ENCODE measurements at places on chromosomes 5 and 9.

DNA sequence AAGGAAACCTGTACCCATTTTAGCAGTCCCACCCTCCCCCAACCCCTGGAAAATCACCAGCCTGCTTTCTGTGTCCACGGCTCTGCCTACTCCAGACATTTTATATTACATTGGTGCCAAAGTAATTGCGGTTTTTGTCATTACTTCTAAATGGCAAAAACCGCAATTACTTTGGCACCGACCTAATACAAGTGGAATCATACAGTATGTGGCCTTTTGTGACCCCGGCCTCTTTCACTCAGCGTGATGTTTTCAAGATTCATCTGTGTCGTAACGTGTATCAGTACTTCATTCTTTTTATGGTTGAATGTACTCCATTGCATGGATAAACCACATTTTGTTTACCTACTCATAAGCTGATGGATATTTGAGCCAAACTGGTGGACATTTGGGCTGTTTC lies 9.7 kb upstream of the ORM1 start:
- no peak for DNase-seq

GRCh38 chr9:35515766-35516165 lies 25.9 kb downstream of the RUSC2 start:
- DNase-seq: no peak

DNA sequence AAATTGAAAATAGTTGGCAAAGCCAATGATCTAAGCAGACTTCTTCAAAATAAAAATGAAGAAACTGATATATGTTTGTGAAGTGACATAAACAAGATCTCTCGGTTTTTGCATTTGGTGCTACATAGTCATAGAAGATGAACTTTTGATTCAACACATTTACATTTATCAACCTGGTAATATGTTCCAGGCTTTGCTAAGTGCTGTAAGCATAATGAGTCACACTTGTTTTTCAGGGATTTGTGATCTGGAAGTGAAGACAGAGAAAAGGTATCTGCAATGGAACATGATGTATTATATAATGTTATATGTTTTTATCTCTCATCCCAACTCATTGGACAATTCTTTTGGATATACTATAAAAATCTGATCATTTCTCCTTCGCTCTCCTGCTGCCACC lies 801.4 kb downstream of the BRINP1 start:
- no peak for DNase-seq

DNA sequence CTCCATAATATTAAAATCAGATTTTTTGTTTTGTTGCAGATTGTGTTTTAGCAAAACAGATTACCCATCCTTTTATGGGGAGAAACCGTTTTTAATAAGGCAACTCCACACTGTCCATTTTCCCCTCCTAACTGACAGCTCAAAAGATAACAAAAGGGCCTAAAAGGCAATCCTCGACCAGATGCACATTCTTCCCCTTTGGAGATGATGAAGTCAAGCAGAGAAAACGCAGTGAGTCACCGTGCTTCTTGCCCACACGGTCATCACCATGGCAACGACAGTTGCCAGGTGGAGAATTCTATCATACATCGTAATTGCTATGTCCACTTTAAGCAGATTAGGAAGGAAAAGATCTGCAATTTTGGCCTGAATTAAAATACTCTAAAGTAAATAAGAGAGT lies 96.4 kb downstream of the DIRAS2 start:
- DNase-seq: no peak

DNA sequence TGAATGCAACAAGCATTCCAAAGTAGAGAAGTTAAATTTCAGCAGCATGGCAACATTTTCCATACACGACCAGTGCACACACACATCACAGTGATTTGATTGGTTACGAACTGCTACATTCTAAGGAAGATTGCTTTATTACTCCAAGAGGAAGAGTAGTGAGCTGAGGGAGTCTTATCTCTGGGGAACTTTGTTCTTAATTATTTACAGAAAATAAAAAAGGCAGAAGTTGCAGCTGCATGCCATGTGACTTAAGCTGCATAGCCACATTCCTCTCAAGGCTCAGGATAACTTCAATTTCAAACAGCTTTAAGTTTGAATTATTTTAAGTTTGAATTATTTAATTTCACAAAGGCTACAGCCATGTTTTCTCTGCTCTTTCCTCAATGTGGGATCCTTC lies 71.6 kb upstream of the HSPB3 start:
- DNase-seq: no peak

DNA sequence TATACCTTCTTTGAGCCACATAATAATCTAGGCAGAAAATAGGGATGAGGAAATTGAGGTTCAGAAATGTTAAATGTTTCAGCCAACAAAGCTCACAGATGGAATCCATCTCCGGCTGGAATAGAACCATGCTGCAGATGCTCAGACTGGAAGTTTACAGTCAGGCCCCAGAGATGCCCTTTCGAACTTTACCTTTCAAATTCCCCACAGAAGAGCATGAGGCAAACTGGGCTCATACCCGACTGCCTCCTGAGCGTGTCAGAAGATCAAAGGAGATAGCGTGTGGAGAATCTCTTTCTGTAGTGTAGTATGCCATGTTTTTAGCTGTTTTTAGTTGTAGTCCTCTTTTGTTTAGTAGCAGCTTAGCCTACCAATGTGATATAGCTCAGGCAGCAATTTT lies 72.0 kb upstream of the DAP start:
- DNase-seq: no peak

DNA sequence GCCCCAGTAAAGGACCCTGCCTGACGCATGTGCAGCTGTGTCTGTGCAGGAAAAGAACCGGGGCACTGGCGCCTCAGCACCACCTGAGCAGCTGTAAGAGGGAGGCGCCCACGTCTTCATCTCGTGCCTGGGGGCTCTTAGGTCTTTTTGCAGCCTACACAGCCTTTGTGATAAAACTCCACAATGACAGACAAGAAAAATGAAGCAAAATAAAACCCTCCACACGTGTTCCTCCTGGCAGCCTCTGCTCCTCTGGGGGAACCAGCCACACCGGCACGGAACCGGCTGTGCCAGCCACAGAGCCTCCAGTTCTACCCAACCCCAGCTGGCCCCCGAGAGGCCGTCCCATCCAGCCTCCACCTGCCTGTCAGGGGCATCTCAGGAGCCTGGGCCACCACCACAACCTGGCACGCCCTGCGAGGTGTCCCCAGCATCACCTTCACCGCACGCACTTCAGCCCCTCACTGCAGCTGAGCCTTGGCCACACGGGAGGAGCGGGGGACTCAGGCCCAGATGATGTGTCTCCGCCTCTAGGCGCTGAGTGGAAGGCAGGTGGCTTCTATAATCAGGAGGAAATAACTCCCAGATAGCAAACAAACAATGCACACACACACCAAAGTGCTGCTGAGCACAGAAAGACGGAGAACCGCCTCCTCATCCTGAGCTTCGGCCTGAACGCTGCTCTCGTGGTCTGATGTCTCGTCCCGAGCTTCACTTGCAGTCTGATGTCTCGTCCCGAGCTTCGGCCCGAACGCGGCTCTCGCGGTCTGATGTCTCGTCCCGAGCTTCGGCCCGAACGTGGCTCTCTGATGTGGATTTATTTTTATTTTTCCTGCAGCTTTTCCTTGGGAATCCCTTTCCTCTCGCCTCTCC lies 28.6 kb upstream of the NSMF start:
- DNase-seq: peak; percentile 27

DNA sequence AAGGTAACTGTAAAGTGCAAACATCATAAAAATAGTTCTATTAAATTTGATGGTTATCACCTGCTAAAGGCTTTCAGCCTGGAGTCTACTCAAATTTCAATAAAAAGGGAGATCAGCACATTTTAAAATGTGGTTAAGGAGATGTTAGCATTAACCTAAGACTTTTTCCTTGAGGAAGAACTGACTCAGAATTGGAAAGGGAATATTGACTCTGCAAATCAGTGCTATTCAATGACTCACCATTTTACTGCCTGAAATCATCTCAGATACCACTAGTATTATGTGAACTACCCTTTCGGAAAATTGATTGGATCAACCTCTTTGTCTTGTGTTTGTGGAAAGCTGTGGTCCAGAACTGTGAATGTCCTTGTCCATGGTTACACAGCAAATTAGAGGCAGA lies 113.3 kb downstream of the ADRB2 start:
- no peak for DNase-seq

DNA sequence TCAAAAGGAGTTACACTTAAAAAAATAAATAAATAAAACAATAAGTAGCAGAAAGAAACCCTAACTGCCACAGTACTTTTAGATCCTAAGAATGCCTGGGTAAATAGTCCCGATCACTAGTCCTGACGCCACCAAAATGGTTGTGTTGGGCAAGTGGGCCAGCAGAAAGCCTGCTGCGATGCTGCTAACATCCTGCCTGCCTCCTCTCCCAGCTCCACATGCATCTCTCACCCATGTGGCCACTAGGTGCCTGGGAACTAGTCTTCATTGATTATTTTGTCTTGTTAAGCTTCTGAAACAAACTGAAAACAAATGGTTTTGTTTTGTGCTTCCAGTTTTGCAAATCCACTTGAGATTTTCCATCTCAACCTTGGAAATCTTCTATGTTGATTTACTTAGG lies 54.4 kb upstream of the TRAF1 start:
- DNase-seq: no peak

GRCh38 chr5:77174526-77174925 lies 36.0 kb upstream of the PDE8B start:
- DNase-seq: no peak

DNA sequence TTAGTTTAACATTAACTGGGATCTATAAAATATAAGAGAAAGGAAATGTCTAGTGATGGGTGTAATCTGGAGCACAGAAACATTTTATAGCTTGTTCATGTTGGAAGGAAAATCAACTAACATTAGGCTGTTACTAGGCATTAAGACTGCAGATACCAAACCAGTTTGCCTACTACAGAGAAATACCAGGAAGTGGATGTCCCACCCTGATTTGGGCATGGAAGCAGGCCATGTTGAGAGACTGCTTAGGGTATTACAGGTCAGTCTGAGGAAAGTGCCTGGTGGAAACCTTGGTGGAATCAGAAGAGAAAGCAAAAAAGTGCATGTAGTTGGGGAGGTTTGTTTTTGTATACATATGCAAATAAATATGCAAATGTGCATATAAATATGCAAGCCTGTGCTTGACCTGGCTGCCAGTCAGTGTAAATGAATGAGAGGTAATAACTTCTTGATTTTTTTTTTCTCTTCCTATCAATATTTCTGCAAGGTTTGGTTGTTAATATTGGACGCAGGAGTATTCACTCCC lies 9.6 kb upstream of the CCDC112 start:
- peak; percentile 34 for DNase-seq

DNA sequence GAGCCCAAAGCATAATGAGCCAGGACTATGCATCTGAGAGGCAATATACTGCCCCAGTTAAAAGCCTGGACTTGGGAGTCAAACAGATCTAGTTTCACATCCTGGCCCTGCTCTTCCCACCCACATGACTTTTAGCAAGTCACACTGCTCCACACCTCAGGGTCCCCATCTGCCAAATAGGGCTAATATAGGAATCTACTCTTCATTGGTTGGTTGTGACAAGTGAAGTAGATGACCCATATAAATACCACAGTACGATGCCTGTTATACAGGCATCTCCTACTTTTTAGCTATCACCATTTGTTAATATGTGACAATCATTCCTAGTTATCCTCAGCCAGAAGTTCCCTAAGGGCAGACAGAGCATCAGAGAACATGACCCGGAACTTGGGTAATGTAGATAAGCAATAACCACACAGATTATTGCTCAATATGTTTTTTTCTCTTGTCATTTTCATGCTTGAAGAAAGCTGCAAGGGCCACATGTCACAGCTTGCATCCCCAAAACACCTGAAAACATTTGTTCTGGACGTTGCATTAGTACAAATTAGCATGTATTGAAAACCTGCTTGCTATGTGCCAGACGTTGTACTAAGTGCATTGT lies 20.4 kb downstream of the ADAM19 start:
- no peak for DNase-seq

GRCh38 chr5:105840800-105841199 lies 1829.9 kb downstream of the EFNA5 start:
- DNase-seq: no peak

DNA sequence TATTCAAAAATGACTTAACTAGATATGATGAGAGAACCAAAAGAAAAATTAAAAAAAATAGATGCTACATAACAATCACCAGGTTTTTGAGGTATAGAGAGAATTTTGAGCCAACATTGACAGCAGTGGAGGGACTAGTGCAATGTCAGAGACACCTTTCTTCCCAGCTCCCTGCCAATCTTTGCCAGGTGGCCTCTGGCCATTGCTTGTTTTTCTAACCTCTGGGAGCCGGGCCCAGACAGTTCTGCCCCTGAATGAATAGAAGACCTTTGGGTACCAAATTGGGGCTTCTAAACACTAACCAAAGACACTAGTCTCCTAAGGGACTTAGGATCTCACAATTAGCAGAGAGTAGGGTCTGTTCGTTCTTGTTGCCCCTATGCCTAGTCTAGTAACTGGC lies 33.4 kb downstream of the FOXD1 start:
- no peak for DNase-seq

- no peak for DNase-seq
Measured at GRCh38 chr5:145903867-145904266, 31.1 kb upstream of the GRXCR2 start.

- DNase-seq: no peak
Measured at GRCh38 chr5:149745212-149745942, 15.3 kb downstream of the PPARGC1B start.

- no peak for DNase-seq
Measured at GRCh38 chr9:109437286-109437685, 60.8 kb downstream of the PTPN3 start.

GRCh38 chr5:119452060-119452372 lies 281 bp upstream of the HSD17B4 start:
- no peak for DNase-seq

DNA sequence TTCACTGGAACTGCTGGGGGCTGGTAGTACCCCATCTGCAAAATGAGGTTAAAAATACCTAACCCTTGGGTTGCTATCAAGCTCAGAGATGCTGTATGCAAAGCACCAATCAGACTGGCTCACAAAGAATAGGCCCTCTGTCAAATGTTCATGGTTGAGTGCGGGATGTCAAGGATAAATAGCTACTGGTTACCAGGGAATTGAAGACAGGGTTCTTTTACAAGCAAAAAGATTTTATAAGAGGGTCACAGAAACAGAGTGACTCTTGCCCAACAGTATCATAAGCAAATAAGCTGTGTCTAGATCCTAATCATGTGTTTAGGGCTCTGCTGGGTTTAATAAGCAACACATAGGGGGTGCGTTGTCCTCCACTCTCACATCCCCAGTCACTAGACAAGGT lies 11.9 kb downstream of the SYK start:
- DNase-seq: no peak

GRCh38 chr5:91408710-91409109 lies 25.6 kb upstream of the ARRDC3 start:
- DNase-seq: no peak

DNA sequence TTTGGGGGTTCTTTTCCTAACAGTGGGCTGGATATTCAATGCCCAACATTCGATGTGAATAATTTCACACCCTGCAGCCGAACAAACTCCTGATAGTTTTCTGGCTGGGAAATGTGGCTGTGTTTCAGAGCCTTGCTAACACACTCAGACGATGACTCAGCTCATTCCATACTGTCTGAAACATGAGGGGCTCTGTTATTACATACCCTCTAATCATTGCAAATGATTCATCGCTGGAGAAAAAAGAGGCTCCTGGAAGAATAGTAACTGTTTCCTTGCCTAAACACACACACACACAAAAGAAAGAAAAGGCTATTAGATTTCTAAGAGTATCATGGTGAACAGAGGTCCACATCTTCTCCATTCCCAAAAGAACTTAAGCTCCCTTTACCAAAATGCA lies 75.8 kb downstream of the OXCT1 start:
- no peak for DNase-seq

- DNase-seq: peak; percentile 75
Measured at GRCh38 chr5:172872997-172873491, 39.0 kb downstream of the ERGIC1 start.

- DNase-seq: no peak
Measured at GRCh38 chr9:83266666-83267496, 203.9 kb upstream of the RASEF start.

- DNase-seq: no peak
Measured at GRCh38 chr5:148425808-148426207, 42.0 kb downstream of the FBXO38 start.

Measured in left colon (tissue), 2 donors.